ENCODE measurements at places on chromosomes 5 and 9.

DNA sequence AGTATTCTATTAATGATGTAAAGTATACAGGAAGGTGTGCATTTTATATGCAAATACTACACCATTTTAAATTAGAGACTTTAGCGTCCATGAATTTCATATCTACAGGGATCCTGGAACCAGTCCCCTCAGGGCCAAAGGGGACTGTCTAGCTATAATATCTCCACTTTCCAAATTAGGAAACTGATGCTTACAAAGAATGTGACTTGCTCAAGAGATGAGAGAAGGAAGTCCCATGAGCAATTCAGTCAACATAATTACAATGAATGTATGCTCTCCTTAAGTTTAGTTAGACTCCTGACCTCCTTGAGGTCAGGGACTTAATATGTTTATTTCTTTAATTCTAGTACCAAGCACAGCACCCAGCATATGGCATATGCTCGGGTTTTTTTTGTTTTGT lies 23.7 kb downstream of the NIPBL start:
- no peak for DNase-seq

- DNase-seq, result no peak
These were observed 481.4 kb downstream of the CHSY3 start for GRCh38 chr5:130385656-130386055.

- no peak for DNase-seq
These were observed 612.9 kb downstream of the DNAH5 start for GRCh38 chr5:13331585-13331984.

GRCh38 chr5:95599252-95599651 lies 20.6 kb upstream of the GPR150 start:
- no peak for DNase-seq
